ENCODE measurements at places on chromosomes 4 and X.

- DNase-seq = no peak
Observed at GRCh38 chr4:180150818-180151217, 2092.4 kb upstream of the TENM3 start.

DNA sequence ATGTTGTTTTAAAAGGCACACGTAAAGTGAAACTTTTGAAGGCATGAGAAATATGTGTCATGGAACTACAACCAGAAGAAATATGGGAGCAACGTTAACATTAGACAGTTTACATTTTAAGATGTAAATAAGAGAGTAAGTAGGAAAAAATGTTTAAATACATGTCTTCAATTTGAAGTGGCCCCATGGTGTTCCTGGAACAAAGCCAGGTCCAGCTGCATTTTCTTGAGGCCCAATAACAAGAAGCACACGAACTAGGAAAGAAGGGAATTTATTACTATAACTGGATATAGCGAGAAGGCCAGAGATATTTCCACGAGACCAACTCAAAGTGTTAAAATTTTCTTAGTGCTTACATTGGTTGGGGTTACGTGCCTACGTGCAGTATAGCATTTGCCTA, 458.1 kb downstream of the KCTD8 start:
- no peak for DNase-seq

- peak; percentile 66 for DNase-seq
Observed at GRCh38 chrX:125205133-125205917, 114.3 kb upstream of the TEX13C start.

DNA sequence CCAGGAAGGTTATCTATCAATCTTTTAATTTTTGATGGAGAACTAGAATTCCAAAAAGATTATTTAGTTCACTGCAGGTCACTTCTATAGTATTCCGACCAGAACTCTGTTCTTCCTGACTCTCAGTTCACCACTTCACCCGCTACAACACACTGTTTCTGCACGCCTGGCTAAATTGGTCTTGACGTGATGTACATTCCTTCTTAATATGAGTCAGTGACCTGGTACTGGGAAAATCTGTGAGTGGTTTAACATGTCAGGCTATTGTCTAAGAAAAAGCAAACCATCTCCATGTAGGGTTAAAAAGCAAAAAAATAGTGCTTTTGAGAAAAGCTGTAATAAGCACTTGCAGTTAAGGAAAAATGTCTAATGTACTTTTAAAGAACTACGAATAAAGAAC, 120.4 kb downstream of the NDST3 start:
- DNase-seq = no peak

GRCh38 chrX:124373348-124373747, 27.0 kb downstream of the SH2D1A start:
- DNase-seq = no peak

All from upper lobe of left lung (tissue), 6 donors.